ENCODE measurements at places on chromosomes 7 and 10.
A peak's percentile ranks its signal among the peaks of the same experiment; 100 is the strongest.

DNA sequence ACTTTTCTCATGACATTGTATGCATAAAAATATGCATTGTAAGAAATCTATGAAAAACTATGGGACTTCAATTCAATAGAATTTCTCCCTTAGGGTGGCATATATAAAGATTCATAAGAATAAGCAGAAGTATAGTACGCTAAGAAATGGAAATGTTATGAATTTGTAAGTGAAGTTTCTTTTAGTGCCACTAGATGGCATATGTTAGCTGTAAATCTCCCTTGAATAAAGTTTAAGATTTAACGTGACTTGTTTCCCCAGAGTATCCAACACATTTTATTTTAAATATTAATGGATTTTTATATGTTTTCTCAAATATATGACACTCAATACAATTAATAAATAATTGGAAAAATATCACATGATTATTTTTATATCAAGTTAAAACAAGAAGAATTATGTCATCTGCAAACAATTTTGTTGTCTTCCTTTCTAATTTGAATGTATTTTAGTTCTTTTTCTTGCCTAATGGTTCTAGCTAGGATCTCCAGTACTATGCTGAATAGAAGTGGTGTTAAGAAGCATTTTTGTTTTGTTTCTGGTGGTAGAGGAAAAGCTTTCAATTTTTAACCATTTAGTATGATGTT lies 287.2 kb downstream of the HGF start:
- DNase-seq: peak; percentile 31

- DNase-seq: peak; percentile 89
Measured at GRCh38 chr7:75599244-75599781, 107.2 kb downstream of the SPDYE5 start.

DNA sequence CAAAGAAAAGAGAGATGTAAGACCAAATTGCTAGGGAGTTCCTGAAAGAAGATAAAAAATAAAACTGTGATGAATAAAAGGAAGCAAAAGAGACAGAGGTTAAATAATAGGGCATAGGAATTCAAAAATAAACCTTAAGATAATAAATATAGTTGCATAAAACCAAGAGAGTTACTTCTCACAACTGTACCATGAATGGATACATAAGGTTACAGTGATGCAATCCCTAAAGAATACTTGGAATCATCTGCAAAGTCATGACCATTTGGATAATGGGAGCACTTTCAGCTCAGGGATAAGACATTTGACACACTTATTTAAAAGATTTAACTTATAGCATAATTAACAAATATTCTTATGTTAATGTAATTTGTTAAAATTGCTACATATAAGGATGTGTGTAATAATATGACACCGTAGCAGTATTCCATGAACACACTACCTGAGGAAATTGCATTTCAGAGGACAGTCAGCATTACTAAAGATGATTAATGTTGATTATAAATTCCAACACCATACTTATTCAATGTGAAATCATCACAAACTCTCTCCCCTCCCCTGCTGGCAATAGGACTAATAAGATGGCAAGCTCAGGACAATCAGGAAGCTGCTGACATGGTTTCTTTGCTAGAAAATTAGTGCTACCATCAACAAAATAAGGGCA lies 202.1 kb upstream of the AKR1E2 start:
- DNase-seq: no peak

DNA sequence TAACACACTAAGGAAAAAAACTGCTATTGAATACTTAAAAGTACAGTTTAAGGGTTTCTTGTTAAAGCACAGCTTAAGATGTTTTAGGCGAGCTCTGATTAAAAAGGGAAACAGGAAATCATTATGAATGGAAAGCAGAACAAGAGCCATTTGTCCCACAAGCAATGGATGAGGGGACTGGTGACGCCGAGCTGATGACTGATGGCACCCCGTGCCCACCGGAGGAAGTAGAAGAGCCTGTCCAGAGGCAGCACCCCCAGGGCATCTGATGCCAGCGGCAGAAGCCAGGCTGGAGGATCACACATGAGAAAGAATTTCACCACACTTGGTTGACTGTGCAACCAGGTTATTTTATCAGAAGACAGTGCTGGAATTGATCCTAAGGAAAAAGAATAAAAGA lies 15.0 kb upstream of the INSIG1 start:
- DNase-seq: no peak

DNA sequence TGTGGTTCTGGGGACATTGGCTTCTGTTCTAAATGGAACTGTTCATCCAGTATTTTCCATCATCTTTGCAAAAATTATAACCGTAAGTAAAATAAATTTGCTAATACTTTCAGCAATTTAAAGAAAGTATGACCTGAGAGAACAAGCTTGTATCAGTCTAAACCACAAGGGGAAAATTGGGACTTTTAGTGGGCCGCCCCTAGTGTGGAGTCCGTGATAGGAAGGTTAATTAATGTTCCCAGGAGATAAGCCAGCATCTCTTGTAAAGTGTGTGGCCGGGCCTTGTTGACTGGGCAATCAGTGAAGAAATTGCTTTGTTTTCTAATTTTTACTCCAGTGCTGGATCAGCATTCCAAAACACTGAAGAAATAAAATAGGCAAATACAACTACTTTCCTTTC lies 83.0 kb downstream of the ABCB5 start:
- DNase-seq: no peak

- DNase-seq: no peak
Measured at GRCh38 chr10:33869028-33869427, 534.6 kb upstream of the NRP1 start.

DNA sequence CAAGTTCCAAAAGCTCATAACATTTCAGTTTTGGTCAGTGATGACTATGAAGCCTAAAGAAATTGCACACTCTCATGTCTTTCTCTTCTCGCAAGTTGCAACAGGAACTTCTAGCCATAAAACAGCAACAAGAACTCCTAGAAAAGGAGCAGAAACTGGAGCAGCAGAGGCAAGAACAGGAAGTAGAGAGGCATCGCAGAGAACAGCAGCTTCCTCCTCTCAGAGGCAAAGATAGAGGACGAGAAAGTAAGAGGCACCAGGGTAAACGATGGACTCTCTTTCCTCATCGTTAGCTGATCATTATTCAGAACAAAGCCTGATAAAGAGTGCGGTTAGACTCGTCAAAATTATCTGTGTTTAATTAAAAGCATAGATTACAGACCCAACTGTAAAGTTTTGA lies 94.7 kb downstream of the HDAC9 start:
- DNase-seq: no peak

DNA sequence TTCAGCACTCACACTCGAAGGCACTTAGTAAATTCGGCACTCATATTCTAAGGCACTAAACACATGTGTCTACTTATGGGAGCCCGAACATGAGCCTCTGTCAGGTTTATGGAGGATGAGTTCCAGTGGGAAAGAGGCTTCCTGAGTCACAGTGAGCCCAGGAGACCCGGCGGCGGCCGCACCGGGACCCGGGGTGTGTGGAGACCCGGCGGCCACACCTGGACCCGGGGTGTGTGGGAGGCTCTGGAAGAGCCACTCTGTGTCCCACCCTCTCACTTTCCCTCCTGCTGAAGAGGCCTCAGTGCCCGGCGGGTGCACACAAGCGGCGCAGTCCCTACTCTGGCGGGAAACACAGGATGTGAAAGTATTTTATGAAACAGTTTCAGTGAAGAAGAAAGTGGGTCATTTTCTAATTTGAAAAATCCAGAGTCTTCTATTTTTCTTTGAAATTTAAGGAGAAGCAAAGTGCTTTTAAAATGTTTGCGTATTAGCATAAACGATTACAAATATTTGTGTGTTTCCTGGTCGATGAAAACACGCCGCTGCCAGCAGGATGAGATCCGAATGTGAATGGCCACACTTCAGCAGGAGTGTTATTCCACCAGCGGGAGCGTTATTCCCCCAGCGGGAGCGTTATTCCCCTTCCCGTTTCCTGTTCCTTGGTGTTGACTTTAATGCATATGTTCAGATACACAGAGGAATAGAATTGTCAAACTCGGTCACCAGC lies 625.1 kb downstream of the DNAJB6 start:
- peak; percentile 14 for DNase-seq

- peak; percentile 62 for DNase-seq
Measured at GRCh38 chr7:148142660-148143248, 447.8 kb upstream of the C7orf33 start.

DNA sequence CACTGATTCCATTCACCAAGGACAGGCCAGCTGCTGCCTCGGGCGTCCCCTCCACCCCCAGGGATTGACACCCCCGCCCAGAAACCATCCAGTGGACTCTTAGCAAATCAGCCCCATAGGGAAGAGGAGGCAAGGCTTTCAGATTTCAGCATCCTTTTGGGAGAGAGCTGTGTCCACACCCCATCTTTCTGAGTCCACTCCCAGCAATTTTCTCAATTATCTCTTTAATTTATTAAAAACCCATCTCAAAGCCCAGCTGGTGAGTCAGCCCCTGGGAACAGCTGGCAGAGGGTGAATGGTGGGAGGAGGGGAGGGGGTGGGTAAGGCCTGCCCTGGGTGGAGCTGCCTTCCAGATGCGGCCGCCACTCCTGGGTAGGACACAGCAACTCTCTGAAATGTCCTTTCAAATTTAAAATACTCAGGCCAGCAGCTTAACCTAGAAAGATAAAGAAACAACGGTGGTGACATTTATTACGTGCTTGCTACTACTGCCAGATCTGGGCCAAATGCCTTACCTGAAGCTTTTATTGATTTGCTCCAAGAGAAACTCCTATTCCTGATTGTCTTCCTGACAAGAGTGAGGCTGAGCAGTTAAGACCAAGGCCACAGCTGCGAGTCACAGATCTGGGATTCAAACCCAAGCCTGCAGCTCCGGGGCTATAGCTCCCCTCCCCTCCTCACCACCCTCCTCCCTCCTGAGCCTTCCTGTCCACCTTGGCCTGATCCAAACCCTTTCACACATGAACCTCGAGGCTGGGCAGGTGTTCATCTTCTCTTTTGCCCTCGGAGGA lies 120.4 kb downstream of the RGS10 start:
- DNase-seq: no peak

- no peak for DNase-seq
Measured at GRCh38 chr10:36313142-36313541, 671.0 kb upstream of the FZD8 start.

GRCh38 chr10:69061305-69062161 lies 26.4 kb upstream of the SRGN start:
- DNase-seq: no peak

All from NCI-H345 (cell line).